ENCODE measurements at places on chromosomes 7 and 10.

GRCh38 chr7:152975076-152975475 is 215.5 kb downstream of the ACTR3B start:
- no peak for DNase-seq

DNA sequence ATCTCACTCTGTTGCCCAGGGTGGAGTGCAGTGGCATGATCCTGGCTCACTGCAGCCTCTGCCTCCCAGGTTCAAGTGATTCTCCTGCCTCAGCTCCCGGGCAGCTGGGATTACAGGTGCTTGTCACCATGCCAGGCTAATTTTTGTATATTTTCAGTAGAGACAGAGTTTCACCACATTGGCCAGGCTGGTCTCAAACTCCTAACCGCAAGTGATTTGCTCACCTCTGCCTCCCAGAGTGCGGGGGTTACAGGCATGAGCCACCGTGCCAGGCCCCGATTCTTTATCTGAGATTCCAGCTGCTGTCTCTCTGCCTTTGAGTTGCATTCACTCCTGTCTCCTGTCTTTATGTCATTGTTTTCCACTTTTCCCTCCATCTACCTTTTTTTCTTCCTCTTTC is 168.7 kb downstream of the TMEM178B start:
- DNase-seq: no peak

DNA sequence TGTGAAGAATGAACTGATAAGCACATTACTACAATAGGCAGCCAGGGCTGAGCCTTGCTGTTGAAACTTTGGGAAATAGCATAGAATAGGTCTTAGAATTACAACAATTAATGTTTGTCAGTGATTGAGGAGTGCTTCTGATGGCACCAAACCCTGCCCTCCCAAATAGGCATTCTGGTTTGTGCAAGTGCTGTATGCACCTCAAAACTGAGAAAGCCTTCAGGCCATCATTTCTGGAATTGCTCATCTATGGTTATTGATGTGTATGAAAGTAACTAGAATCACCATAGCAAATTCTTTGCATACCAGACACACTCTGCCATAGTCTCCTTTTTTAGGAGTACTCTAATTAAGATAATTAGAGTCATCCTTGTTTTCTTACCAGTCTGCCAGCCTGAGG is 585.0 kb upstream of the MBL2 start:
- DNase-seq: no peak

- no peak for DNase-seq
Measured at GRCh38 chr10:52488606-52489485, 174.8 kb downstream of the DKK1 start.

GRCh38 chr10:7610651-7611389 is 55.9 kb downstream of the ITIH5 start:
- DNase-seq: no peak

GRCh38 chr7:157699357-157700013 is 362.7 kb downstream of the DNAJB6 start:
- no peak for DNase-seq

- no peak for DNase-seq
Measured at GRCh38 chr10:17141504-17142229, 12.1 kb upstream of the CUBN start.

GRCh38 chr10:114499630-114500190 is 95.4 kb upstream of the AFAP1L2 start:
- DNase-seq: peak; percentile 70

DNA sequence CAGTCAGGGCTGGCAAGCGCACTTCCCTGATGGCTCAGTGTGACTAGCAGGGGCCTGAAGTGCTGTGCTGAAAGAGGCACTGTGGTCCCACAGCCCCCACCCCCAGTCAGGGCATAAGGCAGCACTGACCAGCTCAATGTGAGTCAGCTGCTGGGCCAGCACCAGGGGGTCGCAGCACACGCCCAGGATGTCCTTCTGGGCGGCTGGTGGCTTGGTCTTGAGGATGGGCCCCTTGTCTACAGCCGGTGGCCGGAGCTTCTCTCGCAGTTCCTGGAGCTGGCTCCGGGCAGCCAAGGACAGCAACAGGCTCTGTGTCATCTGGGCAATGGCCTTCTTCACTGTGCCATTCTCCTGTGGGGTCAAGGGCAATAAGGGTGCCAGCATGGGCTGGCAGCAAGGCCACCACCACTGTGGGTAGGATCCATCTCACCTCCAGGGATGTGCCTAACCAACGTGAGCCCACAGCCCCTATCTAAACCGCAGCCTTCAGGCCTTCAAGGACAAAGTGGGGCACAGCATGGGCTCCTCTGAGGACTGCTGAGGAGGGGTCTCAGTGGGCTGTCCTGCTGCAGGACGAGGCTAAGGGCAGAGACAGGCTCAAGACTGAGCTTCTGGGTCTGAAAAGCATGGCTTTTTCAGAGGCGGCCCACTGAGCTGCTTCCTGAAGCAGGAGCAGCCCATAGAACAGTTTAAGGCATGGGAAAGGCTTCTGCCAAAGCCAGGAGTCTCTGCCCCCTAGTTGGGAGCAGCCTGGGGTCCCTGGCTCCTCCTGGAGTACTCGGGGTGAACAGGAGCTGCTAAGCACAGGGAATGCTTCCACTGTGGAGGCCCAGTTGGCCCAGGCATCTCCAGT is 62.5 kb downstream of the CSGALNACT2 start:
- DNase-seq: no peak

Measured in stimulated activated CD8-positive, alpha-beta memory T cell treated with anti-CD3 and anti-CD28 coated beads, Interleukin-7, amount 100 ng/mL, for 4 hours (primary cell).